ENCODE measurements at places on chromosomes 11 and 22.

DNA sequence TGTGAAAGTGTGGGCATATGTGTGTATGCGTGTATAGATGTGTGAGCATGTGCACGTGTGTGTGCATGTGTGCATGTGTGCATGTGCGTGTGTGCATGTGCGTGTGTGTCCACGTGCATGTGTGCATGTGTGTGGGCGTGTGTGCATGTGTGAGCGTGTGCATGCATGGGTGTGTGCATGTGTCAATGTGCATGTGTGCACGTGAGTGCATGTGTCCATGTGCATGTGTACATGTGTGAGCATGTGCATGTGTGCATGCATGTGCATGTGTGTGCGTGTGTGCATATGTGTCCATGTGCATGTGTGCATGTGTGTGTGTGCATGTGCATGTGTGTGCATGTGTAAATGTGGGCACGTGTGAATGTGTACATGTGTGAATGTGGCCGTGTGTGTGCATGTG is 95.3 kb downstream of the ST3GAL4 start:
- no peak for DNase-seq

DNA sequence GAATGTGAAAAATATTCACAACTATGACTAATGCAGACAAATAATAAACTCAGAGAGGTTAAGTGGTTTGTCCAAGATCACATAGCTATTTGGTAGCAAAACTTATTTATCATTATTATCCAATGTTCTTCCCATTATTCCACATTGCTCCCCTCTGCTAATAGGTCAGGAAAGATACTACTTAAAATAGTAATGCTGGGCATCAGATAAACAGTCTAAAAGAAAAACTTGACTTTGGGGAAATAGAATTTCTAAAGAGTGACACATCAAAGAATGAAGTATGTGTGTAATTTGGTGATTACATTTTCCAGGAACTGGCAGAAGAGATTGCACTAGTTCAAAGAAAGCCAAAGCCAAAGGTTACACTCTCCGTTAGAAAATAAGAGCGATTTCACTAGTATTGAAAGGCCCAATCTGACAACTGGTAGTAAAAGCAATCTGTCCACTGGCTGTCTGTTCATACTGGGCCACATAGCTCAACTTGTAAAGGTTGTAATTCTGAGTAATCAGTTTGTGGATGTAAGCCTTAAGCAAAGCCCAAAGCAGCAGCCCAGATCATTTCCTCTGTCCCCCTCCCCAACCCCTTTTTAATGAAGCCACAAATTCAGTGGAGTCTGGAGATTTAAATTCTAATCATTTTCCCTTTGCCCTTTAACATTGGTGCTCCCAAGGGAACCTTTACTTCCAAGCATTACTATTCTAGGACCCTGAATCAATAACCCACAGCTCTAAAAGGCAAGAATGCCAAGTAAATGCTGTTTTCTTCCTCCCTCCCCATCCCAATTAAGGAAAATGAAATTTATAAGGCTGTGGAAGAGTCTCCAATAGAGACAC is 283.5 kb downstream of the TTC28 start:
- peak; percentile 36 for DNase-seq

GRCh38 chr11:35357923-35358322 is 61.4 kb downstream of the SLC1A2 start:
- DNase-seq = no peak

- DNase-seq = no peak
These were observed 61.9 kb downstream of the BMAL1 start for GRCh38 chr11:13339195-13340153.

DNA sequence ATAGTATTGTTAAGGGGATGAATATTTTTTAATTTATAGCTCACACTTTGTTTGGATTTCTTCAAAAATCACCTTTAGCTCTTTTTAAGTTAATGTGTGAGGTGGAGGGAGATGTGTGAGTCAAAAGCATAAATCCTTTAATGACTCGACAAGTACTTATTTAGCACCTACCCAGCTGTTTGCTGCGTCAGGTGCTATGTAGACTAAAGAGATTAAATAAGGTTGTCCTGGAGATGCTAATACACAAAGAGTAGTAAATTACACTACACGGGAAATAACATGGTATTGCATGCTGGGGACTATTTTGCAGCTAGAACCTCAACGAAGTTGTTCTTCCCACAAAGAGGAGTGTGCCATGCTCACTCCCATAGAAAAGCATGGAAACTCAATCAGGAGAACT is 583.3 kb upstream of the TENM4 start:
- no peak for DNase-seq

DNA sequence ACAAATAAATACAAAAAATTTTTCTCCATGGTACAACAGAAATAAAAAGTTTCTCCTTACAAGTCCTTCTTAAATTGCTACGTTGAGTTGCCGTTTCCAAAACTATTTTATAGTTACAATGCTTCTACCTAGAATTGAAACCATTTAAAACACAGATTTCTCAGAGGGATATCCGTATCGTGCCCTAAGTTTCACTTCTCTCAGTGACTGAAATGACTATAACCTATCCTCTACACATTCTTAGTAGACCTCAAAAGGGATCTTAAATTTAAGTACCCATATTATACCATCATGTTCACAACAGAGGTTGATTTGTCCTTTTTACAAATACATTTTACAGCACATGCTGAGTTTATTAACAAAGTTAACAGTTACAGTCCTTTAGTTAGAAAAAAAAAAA is 44.1 kb downstream of the USP28 start:
- DNase-seq = no peak

DNA sequence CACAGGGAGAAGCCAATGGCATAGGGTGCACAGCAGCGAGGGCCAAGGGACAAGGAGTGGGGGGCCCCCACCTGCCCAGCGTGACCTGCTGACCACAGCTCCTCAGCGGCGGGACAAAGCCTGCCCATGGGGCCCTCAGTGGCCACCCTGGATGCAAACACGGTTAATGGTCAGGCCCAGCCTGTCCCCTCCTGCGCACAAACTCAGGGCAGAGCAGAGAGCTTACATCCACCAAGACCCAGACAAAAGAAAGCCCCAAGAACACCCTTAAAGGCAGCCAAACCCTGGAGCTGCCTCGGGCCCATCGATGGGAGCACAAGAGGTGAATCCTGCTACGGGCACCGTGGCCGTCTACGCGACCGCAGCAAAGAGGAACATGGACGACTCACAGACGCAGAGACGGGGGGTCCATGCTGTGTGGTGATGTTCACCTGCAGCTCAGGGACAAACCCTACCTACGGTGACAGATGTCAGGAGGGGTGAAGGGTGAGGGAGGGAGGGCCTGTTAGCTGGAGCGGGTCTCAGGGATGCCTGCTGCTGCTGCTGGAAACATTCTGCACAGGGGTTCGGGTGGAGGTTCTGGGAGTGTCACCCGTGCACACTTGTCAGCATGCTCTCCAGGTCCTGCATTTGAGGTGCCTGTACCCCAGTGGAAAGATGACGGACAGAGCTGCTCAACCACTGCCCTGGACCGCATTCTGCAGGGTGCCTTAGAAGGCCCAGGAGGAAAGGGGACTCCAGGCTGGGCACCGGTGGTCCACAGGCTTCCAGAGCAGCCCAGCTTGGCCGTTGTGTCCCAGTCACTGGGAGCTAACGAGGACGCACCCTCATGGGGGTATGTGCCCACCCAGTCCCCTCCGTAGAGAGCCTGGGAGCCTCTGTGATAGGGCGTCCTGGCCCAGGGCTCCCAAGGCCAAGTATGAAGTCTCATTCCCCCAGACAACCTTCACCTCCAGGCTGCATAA is 11.6 kb downstream of the ASCL2 start:
- DNase-seq = no peak

DNA sequence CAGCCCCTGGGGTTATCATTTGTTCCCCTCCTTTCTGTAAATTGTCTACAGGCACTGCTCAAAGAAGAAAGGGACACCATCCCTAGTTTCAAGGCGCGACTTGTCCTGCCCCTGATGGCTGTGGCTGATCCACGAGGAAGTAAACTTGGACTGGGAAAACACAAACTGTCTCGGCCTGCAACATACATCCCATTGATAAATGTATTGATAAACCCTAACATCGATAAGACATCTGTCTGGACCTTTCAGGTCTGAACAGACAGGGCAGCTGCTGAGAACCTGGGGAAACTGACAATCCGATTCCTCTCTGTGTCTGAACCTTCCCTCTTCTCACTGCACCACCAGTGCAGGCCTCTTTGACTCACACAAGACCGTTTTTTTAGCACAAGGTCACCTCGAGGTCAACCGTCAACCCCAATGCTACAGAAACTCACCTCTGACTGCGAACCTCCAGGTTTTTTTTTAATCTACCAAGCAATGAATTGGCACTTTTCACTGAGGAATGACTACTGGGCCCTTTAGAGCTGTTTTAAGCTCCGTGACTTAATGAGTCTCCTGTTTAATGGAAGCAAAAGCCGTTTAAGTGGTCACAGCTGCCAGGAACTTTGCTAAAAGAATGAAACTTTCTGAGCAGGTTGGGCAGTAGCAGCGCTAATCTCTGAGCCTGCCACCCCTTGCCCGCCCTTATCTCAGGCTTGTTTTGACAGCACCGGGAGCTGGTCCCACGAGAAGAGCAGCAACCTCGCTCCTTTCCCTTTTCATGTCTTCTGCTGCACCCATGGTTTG is 203.8 kb upstream of the TMEM45B start:
- no peak for DNase-seq

DNA sequence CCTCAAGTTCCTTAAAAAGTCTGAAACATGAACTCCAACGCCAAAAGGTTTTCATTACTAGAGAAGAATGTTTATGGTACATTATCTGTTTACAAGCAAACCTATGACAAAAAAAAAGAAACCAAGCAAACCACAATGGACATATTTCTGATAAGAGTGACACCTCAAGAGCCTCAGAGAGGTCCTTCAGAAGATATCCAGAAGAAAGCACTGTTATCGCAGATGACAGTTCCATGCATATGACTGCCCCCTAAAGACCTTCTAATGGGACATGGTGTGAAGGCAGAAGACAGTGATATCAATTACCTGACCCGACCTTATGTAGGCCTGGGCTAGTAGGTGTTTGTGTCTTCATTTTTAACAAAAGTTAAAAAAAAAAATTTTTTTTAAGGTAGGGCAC is 3.1 kb downstream of the HDHD5 start:
- no peak for DNase-seq

- no peak for DNase-seq
These were observed 234 bp downstream of the SESN3 start for GRCh38 chr11:95230810-95231126.

- DNase-seq = no peak
These were observed 1501.4 kb downstream of the TBC1D22A start for GRCh38 chr22:48263791-48264351.

- DNase-seq = no peak
These were observed 19.1 kb downstream of the MGAT3 start for GRCh38 chr22:39475902-39476301.

DNA sequence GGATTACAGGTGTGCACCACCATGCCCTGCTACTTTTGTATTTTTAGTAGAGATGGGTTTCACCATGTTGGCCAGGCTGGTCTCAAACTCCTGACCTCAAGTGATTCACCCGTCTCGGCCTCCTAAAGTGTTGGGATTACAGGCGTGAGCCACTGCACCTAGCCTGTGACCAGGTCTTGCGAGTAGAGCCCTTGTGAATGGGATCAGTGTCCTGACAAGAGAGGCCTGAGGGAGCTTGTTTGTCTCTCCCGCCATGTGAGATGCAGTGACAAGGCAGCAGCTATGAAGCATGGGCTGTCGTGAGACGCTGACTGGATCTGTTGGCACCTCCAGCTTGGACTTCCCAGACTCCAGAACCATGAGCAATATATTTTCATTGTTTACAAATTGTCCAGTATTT is 69.3 kb downstream of the LRRC32 start:
- DNase-seq = no peak

GRCh38 chr22:27100789-27101188 is 443.4 kb downstream of the MIAT start:
- no peak for DNase-seq

GRCh38 chr22:44390613-44390970 is 77.8 kb upstream of the SHISAL1 start:
- DNase-seq = no peak

GRCh38 chr11:971092-971690 is 45.5 kb downstream of the AP2A2 start:
- DNase-seq = no peak

GRCh38 chr11:94297985-94298576 is 6.3 kb upstream of the IZUMO1R start:
- no peak for DNase-seq

DNA sequence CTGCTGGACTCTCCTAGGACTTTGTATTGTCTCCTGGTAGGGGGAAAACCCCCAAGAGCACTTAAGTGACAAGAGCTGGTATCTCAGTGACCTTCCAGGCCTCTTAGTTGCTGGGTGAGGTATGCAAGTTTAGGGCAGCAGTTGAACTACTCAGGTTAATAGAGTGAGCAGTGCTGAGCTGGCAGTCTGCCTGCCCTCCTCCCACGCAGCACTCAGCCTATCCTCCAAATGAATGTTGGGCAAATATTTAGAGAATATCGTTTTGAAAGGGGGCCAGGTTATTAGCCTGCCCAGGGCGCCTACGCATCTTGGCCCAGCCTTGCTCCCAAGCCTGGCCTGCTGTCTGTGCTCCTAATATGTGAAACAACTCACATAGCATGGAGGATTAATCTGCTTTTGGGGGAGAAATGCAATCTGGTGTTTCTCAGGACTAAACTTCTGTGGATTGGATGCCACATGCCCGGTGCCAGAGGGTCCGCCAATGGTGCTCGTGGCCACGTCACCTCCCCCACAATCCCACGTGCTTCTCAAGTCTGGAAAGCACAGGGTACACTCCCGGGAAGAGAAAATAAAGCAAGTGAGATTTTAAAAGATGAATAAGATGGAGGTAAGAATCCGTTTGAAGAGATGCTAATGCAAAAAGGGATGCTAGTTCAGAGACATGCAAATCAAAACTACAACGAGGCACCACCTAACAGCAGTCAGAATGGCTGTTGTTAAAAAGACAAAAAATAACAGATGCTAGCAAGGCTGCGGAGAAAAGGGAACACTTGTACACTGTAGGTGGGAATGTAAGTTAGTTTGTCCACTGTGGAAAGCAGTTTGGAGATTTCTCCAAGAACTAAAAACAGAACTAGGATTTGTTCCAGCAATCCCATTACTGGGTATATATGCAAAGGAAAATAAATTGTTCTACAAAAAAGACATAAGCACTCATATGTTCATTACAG is 67.7 kb downstream of the SPON1 start:
- DNase-seq = no peak

DNA sequence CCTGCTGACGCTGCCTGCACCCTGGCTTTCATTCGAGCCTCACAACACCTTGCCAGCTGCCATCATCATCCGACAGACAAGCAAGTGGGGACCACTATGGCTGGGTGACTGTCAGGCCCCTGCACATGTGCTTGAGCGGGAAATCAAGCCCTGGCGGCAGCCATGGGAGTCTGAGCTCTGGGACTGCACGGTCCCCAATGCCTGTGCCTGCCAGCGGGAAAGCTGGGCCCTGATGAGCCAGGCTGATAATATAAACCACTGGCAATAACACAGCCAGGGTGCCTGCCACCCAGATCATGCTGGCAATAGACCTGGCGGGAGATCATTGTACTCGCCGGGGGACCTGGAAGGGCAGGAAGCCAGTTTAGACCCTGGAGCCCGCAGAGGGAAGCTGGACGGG is 2.5 kb downstream of the FGF3 start:
- no peak for DNase-seq

GRCh38 chr11:121931748-121932352 is 184.2 kb downstream of the BLID start:
- DNase-seq = peak; percentile 47

DNA sequence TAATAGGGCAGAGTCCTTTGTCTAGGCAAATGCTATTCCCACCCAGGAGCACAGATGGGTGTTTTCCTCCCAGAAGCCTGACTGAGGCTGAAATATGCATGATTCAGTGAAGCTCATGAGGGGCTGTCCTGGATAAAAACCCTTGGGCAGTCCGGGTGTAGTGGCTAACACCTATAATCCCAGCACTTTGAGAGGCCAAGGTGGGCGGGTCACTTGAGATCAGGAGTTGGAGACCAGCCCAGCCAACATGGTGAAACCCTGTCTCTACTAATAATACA is 48.6 kb upstream of the LMO2 start:
- no peak for DNase-seq
